ENCODE measurements at places on chromosomes 2 and 18.

DNA sequence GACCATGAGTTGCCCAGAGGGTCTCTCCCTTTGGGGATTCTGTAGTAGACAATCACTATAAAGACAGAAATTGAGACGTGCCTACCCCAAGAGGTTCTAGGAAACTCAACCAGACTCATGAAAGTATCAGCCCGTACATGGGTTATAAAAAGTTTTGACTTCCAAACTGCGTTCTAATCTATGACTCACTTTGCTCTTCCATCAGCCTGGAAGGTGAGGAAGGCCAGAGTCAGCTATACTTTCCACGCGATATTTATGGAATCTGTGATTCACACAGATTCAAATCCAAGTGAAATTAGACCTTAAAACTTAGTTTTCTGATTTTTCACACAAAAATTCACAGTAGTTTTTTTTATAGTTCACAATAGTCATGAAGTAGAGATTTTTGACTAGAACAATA lies 7.7 kb upstream of the LYPD1 start:
- DNase-seq, result no peak

DNA sequence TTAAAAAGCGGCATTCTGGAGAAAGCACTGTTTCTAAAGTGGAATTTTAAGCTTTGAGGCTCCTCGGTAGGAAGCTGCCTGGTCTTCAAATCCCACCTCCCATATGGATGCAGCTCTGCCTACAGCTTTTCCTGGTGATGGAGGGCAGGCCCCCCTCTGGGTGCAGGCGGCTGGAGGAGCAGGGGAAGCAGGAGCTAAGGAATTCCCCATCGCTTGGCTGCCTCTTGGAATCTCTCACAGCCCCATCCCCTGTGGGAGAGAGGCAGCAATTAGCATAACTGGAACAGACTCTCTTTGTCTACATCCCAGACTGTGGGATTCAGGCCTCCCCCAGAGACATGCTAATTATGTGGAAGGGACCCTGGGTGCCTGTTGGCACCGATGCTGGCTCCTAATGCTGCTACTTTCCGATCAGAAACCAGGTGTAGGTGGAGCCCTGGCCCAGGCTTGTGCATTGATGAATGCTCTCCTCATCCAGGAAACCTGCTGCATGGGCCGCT lies 51.3 kb downstream of the LIPG start:
- DNase-seq, result no peak

GRCh38 chr2:238713198-238713826 lies 134.6 kb upstream of the TWIST2 start:
- no peak for DNase-seq

GRCh38 chr2:101718479-101718878 lies 21.0 kb downstream of the MAP4K4 start:
- no peak for DNase-seq

DNA sequence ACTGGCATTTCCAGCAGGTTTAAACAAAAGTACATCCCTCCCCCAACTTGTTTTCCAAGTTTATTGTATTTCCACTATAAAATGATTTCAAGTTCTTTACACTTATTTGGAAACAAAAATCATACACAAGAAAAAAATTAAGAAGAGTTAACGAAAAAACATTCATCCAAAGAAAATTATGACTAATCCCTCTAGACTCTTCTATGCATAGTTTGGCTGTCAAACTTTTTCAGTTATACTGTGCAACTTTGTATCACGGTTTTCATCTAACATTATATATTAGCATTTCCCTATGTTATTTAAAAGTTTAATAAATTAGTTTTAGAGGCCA lies 627 bp downstream of the WDCP start:
- DNase-seq, result no peak

GRCh38 chr2:7417845-7418742 lies 500.9 kb downstream of the RNF144A start:
- no peak for DNase-seq

GRCh38 chr2:85148190-85148589 lies 15.0 kb downstream of the TCF7L1 start:
- no peak for DNase-seq
